ENCODE measurements at places on chromosomes 2 and 18. TPM values are rescaled to one million over a fixed set of nuclear protein-coding genes. Genes with fewer than 3 reads are reported as not detected.

DNA sequence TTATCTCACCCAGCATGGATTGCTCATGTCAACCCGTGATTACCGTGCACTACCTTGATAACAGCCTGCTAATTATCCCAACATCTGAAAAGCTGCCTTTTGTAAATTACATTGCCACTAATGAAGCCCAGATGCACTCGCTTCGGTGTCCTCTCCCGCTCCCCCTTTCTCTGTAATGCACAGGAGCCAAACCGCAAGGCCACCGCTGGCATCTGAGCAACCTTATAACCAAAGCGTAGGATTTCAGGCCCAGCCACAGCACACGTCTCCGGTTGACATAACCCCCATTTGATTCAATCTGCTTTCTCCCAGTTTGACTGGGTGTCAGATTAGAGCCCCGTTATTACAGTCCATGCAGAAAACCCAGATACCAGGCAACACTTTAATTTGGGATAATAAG, 341.2 kb downstream of the ALK start:
- H3K27ac ChIP-seq, result no peak overlapping the region
- no peak for DNase-seq
- peaks cover 3% of the 10 kb centered on the region for H3K27me3 ChIP-seq

GRCh38 chr2:114550895-114551793, 108.7 kb downstream of the DPP10 start:
- no peak for DNase-seq
- H3K27ac ChIP-seq, result no peak overlapping the region
- H3K4me1 ChIP-seq, result no peaks in the 10 kb centered on the region
- H3K4me3 ChIP-seq, result no peak overlapping the region
- H3K27me3 ChIP-seq, result peaks cover 10% of the 10 kb centered on the region

DNA sequence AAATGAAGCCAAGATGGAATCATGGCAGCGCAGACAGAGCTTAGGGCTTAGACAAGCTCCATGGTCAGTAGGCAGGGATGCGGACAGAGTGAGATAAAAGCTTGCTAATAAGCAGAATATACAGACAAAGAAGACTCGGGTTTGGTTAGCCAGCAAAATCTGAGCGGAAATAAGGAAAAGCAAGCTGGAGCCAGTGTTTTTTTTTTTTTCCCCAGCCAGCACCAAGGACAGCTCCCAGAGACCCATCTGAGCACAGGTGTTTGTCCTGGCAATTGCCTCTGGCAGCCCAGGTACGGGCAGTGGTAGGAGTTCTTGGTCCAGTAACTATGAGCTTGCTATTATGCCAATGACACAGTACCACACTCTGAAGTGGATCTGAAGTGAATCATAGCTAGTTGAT, 187.6 kb downstream of the ADCYAP1 start:
- DNase-seq, result no peak
- no peak overlapping the region for H3K27ac ChIP-seq
- H3K27me3 ChIP-seq, result no peaks in the 10 kb centered on the region
- H3K4me1 ChIP-seq, result no peaks in the 10 kb centered on the region

ASIC4 gene
- not detected for total RNA-seq
